Urinary bladder (tissue), 4 donors: ENCODE measurements at places on chromosomes 1 and 21.
A peak's percentile ranks its signal among the peaks of the same experiment; 100 is the strongest.

GRCh38 chr1:17405898-17406759 lies 33.3 kb downstream of the RCC2 start:
- no peak for DNase-seq

DNA sequence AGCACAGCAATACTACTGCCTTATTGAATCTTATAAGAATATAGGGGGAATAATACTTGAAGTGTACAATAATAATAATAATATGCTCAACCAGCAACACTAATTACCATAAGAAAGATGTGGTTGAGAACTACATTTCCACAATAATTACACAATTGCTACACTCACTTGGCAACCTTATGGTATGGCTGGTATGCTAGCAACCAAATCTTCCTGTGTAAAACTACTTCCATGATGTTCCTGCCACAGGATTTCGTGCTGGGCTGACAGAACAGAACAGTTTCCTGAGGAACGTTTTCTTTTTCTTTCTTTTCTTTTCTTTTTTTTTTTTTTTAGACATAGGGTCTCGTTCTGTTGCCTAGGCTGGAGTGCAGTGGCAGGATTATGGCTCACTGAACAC lies 50.6 kb downstream of the KIF26B start:
- no peak for DNase-seq

DNA sequence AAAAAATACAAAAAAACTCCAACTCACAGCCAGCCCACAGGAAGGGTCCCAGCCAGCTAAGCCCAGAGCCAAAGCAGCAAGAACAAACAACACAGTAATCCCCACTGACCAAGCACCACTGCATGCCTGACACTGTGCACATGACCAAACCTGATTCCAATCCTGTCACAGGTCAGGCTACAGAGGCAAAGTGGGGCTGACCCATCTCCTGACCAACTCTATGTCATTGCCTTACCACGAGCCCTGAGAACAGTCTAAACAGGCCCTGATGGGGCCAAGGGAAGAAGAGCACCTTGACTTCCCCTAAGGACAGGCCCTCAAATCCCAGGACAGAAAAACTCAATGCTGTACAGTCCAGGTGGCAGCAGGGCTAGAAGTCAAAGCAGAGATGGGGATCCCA lies 2.4 kb downstream of the LSS start:
- DNase-seq: no peak

DNA sequence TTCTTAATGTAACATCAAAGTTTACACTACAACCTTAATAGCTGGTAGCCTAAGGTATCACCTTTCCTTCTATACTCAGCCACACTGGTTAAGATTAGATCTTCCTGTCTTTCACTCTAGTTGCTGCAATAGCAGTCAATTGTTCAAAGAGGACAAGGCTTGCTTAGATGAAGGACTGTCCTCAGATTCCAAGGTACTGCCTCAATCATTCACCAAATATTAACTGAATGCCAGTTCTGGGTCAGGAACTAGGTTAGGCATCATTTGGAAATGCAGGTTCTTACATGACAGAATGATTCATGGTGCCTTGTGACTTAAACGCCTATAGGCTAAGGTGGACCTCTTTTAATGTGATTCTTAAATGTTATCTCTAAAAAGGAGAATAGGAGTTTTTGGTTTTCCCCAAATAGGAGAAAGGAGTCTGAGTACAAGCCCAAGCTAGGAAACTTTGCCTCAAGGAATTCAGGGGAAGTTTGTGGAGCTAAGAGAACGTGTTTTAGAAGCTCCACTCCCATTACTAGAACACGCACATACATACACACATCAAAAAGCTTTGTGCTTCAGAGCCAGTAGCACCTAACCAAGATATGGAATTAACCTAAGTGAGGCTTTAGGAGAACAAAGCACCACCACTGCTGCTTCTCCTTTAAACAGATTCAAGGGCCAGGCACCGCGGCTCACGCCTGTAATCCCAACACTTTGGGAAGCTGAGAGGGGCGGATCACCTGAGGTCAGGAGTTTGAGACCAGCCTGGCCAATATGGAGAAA lies 8.5 kb upstream of the WDR47 start:
- DNase-seq: no peak

DNA sequence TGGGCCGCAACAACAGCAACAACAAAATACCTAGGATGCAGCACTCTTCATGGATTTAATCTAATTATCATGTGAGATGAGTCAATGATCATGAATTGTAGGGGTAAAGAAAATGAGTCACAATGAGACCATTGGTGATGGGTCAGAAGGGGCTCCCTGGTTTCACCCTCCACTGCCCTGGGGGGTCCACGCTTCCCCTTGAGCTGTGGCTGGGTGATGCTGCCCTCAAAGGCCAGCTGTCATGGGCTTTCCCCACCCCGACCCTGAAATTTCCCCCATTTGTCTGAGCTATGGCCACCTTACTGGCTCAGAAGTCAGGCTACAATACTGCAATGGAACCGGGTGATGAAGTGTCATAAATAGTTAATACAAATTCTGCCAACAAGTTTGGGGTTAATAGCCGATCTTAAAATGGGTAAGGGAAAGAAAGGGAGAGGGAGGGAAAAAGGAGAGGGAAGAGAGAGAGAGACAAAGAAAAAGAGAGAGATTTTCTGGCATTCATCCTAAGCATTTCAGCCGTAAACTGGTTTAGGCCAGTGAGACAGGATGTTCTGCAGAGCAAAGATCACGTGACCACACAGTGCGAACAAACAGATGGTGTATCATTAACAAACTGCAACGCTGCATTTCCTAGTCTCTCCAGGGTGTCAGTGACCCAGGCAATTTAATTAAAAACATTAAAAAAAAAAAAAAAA lies 143.4 kb upstream of the ERRFI1 start:
- peak; percentile 81 for DNase-seq

DNA sequence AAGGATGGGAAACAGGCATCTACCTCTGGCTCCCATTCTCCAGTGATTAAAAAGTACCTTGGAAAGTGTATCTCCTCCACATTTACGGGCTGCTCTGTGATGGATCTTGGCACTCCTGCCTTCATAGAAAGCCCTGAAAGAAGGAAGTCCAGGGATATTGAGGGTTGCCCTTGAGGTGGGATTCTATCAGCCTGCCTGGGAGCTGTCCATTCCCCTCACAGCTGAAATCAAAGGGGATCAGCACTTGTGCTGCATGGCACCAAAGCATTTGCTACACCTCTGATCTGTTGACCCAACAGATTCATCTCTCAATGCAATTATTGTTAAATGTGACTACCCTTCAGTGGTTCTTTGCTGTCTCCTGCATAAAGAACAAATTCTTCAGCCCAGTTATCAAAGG lies 442.0 kb upstream of the RUNX1 start:
- DNase-seq: no peak

DNA sequence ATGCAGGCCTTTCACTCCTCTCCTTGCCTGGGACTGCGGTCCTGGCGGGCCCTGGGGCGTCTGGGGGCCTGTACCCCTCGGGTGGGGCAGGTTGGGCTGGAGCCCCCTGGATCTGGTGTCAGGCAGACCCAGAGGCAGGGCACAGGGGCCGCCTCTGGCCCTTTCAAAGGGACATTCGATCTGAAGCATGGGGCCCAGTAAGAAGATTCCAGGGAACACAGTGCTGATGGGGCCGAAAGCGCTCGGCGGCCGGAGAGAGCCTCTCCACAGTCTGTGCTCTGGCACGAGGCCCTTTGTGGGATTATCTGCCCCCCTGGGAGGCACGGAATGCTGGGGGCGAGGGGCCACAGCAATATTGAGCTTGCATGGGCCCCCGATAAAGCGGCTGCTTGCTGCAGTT lies 15.2 kb downstream of the PRDM16 start:
- DNase-seq: no peak

- no peak for DNase-seq
These were observed 86.0 kb downstream of the FOXD2 start for GRCh38 chr1:47523835-47524215.
